NCI-H345 (cell line): ENCODE measurements at places on chromosomes 13 and 19.

DNA sequence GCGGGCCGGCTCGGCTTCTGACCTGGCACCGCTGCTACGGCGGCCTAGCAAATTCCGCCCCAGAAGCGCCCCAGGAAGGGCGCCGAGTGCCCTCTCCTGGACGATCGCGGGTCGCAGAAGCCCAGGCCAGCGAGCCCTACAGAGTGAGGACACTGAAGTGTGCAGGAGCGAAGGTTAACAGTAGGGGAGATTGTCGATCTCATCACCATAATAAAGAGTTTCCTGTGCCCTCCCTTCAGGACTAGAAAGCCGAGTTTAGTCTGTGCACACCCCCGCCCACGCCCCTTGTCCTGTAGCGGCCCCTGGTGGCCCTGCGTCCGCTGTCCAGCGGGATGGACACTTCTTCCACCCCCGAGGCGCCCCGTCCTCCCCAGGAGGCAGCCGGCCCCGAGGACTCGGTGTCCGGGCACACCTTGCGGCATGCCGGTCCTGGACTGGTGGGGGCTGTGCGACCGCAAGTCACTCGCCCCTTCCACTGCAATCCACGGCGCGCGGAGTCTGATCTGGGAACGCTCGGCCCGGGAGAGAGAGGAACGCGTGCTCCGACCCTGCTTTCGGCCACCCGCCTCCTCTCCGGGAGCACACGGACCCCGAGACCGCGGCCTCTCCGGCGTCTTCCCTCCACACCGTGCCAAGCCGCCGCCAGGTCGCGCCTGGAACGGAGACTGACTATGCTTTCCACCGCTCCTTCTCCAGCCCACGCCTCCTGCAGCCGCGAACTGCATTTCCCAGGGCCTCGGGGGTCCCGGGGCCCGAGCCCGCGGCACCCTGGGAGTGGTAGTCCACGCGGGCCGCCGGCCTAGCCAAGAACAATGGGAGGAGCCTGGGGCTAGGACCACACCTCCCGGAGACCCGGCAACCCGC lies 770 bp upstream of the KMT2B start:
- DNase-seq = peak; percentile 94

- DNase-seq = no peak
Observed at GRCh38 chr13:29496241-29496712, 99.2 kb downstream of the SLC7A1 start.

DNA sequence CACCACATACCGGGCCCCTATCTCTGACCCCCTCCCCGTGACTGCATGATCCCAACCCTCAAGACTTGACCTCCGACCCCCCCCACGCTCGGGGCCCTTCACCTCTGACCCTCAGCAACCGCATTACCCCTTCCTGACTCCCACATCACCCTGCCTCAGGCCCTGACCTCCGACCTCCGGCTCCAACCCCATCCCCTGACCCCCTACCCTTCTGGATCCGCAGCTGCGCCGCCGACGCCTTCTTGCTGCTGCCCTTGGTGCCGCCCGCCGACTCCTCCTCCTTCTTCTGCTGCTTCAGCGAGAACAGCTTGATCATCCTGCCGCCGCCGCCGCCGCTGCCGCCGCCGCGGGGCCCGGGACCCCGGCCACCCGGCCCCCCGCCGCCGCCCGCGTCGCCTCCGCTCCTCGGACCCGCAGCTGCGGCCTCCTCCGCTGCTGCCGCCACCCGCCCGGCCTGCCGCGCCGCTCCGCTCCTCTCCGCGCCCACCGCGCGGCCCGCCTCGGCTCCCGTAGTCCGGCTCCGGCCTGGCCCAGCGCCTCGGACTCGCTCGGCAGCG lies at the start of gene UBE2M:
UBE2M (minus strand) TSS at position 546 of the 557 bp plus-strand sequence; CDS start at position 316, 230 bp downstream.
- no peak for DNase-seq

DNA sequence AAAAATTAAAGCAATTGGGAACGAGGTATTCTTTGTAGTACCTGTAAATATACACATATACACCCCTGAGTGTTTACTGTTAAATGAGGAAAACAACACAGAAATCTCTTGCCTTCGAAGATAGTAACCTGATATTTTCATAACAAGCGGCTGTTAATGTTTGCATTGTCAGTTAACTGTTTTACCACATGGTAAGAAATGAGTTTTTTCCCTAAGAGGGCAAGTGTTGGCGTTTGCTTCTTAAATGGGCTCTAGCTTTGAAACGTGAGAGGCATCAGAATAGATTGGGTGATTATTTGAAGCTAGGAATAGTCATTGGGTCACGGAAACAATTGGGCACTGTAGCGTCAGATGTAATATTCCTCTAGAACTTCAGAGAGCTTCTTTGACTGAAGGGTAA lies 22.0 kb upstream of the UPF3A start:
- peak; percentile 27 for DNase-seq

DNA sequence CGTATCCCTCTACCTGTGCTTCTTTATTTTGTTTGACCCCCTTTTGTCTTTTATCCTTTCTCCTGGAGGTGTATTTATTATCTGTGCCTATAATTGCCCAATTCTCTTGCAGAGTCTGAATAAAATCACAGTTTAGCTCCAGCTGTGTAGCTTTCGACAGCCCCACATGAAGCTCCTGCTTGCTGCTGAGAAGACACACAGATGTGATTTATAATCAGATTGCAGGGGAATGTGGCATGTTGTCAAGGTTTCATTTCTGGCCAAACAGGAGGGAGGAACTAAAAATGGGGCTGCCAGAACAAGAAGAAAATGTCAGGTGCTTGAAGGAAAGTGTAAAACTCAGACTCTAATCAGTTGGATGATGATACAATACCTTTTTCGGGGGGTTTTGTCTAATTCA lies 22.7 kb downstream of the CCNA1 start:
- DNase-seq = no peak

DNA sequence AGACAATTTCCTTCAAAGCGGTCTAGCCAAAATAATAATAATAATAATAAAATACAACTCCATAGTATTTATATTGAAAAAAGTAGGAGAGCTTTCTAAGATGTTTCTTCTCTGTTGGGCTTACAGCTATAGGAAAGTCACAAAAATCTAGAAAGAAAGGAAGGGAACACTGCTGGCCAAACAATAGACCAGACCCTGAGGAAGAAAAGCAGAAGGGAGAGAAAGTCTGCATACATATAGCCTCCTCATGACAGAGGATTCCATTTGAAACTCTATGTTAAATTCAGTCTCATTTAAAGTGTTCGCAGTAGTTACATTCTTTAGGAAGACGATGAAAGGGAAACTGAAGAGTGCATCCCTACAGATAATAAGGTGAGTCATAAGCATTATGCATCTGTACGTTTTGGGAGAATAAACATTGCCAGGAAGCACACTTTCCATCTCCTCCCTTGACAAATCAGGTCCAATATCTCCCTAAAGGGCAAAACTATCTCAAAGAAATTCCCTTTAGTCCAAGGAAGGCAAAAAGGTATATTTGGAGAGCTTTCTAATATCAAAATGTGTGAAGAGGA lies 86.5 kb downstream of the PCDH9 start:
- no peak for DNase-seq

GRCh38 chr13:108760129-108760528 lies 130.7 kb downstream of the MYO16 start:
- DNase-seq = no peak

- no peak for DNase-seq
Observed at GRCh38 chr19:41226053-41226873, 7.2 kb downstream of the AXL start.

DNA sequence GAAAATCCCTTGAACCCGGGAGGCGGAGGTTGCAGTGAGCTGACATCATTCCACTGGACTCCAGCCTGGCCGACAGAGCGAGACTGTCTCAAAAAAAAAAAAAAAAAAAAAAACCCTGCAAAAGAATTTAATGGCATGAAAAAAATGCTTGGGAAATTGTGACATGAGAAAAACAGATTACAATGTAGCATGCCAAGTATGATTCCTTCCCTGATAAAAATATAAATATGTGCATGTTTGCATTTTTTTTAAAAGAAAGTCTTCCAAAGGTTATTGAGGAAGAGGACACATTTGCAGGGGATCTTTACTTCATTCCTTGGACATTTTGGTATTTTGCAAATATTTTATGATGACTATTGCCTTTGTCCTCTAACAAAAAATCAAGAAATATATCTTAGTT lies 14.5 kb upstream of the ZBTB32 start:
- no peak for DNase-seq

- no peak for DNase-seq
Observed at GRCh38 chr19:10712045-10712444, 5.8 kb upstream of the DNM2 start.

DNA sequence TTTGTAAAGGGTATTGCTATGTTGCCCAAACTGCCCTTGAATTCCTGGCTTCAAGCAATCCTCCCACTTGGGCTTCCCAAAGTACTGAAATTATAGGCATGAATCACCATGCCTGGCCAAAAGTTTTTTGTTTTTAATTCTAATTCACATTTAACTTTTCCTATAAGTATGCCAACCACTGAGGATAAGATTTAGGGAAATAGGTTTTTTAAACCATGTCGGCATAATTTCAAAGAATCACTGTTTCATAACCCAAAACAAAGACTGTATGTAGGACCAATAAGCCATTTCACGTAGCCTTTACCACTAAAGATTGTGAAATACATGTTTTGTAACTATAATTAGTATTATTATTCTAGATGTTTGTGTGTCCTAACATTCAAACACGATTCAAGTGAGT lies 8.2 kb downstream of the ZDHHC20 start:
- DNase-seq = no peak

DNA sequence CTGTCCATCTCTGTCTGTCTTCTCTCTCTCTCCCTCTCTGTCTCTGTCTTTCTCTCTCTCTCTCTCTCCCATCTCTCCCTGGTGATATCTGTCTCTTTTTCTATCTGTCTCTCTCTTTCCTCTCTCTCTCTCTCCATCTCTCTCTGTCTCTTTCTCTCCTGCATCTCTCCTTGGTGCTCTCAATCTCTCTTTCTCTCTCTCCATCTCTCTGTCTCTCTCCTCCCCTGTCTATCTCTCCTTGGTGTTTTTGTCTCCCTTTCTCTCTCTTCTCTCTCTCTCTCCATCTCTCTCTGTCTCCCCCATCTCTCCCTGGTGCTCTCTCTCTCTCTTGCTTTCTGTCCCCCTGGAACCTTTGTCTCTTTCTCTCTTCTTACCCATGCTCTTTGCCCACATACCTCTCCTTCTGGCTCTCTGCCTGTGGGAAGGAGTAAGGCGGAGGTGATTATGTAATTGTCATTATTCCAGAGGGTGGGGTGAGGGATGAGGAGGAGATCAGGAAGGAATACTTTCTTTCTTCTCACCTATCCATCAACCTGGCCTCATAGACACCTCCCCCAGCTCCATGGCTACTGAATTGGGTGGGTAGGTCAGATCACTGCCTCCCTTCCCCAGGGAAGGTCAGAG lies 30.9 kb upstream of the CYP2B6 start:
- DNase-seq = no peak

DNA sequence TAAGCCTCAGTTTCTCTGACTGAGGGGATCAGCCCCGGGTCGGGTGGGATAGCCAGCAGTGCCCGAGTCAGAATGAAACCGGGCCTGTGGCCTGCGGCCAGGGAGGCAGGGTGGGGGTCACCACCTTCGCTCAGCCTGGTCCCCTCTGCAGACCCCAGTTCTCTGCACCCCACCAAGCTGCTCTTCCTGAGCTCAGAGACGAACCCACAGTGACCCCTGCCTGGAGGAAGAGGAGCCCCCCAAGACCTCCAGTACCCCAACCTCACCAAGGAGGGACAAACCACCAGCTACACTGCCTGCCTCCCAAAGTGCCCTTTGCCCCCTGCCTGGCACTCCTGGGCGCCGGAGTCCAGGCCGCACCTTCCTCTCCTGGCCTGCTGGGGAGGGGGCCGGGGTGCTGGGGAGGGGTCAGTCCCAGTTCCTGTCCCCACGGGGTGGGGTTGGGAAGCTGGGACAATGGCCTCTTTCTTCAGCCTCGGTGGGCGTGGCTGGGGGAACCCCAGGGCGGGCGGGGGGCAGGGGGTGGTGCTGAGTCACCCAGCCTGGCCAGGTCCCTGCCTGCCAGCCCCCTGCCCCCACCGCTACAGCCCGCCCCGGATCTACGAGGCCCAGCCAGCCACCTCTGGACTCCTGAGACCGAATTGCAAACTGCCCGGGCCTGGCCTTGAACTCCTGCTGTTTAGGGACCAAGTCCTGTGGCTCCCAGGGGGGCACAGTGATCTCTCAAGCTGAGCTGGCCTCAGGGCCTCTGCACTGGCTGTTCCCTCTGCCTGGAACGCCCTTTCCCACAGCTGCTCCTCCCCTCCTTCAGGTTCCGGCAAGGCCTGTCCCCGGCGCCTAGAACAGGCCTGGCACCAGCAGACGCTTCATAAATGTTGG lies 14.3 kb downstream of the ZBTB7A start:
- DNase-seq = no peak

- no peak for DNase-seq
Observed at GRCh38 chr19:41350735-41351338, 2.9 kb downstream of the TGFB1 start.

- no peak for DNase-seq
Observed at GRCh38 chr19:51277112-51277511, 26.2 kb downstream of the SIGLECL1 start.

DNA sequence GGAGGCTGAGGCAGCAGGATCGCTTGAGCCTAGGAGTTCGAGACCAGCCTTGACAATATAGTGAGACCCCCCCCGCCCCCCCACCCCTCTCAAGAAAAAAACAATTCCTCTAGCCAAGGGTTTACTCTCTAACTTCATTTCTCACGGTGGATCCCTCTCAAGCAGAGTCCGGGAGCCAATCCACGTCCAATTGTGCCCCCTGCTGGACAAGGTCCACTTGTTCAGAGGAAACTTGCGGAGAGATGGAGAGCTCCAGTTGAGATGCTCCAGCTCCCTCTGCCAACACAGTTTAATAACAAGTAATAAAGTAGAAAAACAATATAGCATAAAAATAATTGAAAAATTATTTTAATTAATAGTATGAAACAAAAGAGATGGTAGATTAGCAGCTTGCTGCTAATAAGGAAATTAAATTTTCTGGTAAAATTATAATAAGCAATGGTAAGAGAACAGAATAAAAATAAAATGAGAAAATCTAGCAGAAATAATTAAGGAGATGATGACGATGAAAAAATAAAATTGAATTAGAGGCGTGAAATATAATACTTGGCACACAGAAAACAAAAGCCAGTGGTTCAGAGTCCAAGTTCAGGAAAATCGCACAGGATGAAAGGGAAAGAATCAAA lies 14.5 kb upstream of the SIGLEC14 start:
- no peak for DNase-seq

DNA sequence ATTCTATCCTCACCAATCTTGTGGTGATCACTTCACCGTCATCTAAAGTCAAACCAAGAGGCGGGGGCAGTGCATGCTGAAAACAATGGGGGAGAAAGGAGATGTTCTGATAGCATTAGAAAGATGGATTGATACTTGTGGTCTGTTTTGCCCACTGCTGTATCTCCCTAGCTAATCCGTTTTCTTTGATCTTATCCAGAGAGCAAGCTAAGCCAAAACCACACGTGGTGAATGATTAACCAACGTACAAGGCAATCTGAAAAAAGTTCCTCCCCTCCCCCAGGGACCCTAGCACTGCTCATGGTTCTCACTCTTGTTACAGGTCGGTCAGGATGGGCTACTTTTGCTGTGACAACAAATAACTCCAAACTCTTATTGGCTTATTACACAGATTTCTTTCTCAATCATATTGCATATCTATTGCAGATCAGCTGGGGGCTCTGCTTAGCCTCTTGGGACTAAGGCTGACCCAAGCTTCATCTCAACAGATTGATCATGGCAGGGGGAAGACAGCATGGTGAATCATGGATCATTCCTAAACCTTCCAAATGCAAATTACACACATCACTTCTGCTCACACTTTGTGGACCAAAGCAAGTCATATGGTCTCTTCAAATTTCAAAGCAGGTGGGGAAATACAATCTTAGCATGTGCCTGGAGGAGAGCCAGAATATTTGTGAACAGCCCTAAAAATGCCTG lies 11.9 kb upstream of the C13orf42 start:
- DNase-seq = no peak
